ENCODE measurements at places on chromosomes 1 and 21. TPM values are rescaled to one million over a fixed set of nuclear protein-coding genes. Genes with fewer than 3 reads are reported as not detected.

- DNase-seq, result no peak
Measured at GRCh38 chr1:89405275-89405929, 41.5 kb downstream of the GBP6 start.

GRCh38 chr1:175388285-175388684, 195.7 kb upstream of the KIAA0040 start:
- no peak for DNase-seq

LCE3E gene
- not detected for total RNA-seq

DNA sequence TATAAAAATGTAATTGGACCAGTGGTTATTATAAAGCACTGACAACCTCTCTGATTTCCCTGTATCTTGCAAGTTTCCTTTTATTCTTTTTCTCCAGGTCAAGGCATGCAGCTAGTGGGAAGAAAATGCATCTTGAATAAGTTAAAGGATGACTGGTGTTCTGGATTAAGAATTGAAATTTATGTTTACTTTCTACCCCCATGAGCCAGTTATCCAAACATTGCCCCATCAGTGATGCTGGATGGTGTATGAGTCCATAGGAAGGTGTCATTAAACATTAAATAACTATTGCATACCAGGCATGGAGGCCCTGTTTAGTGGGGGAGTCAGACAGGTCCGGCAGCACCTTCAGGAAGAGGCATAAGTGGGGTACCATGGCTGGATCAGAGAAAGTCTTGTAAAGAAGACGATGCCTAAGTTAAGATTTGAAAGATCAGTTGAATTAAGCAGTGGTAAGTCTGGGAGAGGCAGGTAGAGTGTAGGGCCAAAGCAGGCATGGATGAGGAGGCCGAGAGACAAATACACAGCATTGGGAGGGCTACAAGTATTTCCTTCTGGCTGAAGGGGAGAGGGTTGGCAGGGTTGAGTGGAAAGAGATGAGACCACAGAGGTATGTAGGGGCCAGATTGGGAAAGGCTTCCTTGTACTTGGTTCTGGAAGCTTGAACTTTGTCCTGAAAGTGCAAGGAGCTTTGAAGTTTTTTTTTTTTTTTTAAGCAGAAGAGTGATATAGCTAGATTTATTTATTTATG, 5.7 kb downstream of the SZRD1 start:
- DNase-seq, result no peak

DNA sequence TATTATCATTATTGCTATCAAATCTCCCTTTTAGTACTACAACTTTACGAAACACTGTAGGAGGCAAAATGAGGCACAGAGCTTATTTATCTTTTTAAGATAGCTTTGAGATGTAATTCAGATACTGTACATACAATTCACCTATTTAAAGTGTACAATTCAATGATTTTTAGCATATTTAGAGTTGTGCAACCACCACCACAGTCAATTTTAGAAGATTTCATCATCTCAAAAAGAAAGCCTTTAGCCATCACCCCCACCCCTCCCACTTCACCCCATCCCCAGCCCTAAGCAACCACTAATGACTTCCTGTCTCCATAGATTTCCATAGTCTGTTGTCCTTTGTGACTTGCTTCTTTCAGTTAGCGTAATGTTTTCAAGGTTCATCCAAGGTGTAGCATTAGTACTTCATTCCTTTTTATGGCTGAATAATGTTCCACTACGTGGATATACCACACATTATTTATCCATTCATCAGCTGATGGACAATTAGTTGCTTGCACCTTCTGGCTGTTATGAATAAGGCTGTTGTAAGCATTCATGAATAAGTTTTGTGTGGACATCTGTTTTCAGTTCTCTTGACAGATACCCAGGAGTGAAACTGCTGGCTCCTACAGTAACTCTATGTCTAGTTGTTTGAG, 9.4 kb upstream of the CAPN9 start:
- DNase-seq, result no peak

Data from kidney epithelial cell (primary cell).